NCI-H1417 treated with DMSO at 0.1 percent for 48 hours (cell line): ENCODE measurements at places on chromosomes 2 and 18.

DNA sequence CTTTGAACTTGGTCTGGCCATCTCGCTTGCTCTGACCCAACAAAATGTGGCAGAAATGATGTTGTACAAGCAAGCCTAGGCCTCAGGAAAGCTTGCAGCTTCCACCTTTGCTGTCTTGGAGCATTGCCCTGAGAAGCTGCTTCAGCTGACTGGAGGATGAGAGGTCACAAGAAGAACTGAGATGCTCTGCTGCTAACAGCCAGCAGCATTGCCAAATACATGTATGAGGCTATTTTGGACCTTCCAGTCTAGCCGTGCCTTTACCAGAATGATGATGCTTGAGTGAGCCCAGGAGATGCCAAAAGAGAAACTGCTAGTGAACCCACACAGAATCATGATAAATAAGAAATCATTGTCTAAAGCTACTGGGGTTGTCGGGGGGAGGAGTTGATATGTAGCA, 13.2 kb upstream of the ITGAV start:
- no peak for DNase-seq

- DNase-seq = no peak
Observed at GRCh38 chr2:108287169-108287568, 1.5 kb upstream of the SULT1C2 start.

DNA sequence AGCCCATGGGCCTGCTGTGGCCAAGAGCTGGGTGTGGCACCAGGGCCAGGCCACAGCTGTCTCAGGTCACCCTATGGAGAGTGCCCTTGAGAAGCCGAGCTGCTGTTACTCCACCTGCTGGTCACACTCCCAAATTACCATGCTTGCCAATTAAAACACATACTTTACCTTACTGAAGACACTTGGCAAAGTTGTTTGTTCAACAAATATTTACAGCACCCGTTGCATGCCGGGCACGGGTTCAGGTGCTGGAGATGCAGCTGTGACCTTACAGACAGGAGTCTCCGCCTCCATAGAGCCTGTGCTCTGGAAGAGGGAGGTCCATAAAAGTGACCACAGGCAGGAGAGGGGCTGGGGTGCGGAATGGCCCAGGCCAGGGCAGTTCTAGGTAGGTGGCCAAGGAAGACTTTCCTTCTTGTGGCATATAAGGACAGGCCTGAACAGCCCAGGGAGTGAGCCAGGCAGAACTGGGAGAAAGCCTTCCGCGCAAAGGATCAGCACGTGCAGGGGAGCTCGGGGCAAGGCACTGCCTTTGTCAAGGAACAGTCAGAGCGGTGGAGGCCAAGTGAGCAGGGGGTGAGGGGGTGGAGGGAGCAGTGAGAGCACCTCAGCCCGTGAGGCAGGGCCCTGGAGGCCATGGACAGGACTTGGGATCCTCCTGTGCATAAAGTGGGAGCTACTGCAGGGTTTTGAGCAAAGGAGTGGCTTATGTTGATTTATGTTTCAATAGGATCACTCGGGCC, 23.6 kb upstream of the RBM44 start:
- no peak for DNase-seq

DNA sequence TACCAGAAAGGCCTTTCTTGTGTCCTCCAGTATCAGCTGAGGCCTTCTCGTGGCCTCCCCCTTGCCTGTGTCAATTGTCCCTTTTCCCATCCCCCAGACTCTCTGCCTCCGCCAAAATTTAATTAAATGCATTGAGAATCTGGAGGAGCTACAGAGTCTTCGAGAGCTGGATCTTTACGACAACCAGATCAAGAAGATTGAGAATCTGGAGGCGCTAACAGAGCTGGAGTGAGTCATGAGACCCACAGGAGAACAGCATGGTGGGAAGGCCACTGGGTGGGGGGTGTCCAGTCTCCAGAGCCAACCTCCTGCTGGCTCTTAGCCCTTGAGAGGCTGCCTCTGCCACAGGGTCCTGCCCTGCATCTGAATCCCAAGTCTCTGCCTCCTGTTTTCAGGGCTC, 8.8 kb downstream of the PPP1R7 start:
- DNase-seq = no peak

DNA sequence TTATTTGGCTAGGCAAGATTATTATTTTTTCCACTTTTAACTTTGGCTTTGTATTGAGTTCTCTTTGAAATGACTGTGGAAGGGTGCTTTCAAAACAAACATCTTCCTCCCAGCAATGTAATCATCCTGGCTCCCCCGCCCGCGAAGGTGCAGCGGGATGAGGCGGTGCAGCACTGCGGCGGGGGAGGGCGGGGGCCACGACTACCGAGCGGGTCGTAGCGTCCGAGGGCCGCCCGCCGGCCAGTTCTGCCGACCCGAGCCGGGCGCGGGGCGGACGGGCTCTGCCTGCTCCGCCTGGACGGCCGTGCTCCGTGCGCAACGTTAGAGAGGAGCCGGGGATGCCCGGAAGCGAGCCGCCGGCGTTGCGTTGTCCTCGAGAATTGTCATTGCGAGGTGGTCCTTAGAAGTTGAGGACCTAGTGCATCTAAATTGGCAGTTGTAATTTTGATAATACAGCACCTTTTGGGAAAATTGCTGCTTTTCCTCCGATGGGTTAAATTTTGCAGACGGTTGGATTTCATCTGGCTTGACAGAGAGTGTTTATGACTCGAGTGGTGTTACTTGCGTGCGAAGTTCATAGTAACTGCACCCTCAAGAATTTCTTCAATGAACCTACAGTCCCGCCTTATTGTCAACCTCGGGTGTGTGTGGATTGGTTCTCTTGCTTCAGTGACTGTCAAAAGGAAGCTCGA, 1.1 kb downstream of the EPC2 start:
- peak; percentile 36 for DNase-seq

DNA sequence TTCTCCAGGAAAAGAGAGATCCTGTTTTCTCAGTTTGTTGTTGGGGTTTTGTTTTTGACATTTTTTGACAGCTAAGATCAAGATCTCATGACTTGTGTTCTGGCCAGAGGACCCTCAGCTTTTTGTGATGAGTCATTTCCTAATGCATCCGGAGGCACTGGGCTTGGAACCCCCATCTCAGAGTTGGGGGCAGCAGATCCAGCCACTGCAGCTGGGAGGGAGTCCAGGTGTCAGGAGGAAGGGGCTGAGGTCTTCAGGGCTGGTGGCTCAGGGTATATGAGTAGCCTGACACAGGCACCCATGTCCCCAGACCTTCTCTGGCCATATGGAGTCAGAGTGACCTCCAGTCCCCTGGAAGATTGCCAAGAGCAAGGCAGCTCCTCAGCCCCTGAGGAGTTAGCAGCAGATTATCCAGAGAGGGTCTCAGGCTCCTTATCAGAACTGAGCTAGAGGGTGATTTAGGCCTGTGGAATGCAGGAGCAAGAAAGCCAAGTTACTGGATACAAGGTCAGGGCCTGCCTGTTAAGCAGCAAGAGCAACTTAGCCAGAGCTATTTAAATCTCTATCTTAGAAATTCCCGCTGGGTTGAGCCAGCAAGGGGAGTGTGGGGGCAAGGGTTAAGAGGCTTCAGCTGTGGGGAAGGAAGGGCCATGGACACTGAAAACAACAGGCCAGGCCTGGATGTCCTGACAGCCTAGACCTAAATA, 62.4 kb downstream of the TANC1 start:
- no peak for DNase-seq

- DNase-seq = no peak
Observed at GRCh38 chr18:79400091-79400590, 4.4 kb downstream of the NFATC1 start.

DNA sequence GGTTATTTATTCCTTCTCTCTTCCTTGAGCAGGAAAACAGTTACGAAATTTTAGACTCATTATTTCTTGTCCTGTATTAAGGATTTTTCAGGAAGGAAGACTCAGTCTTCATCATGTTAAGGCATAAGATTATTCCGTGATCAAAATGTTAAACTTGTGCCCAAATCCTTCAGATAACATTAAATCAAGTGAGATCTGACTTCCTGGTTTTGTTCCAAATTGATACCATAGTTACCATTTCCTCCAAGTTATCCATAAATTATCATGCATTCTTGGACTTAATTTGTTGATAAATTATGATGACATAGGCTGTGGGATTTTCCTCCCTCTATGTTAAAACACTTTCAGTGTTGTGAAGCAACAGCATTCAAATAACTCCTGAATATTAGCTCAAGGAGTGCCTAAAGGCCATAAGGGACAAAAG, 31.9 kb downstream of the EFEMP1 start:
- DNase-seq = no peak

- peak; percentile 2 for DNase-seq
Observed at GRCh38 chr2:62568983-62569837, 63.2 kb upstream of the TMEM17 start.

DNA sequence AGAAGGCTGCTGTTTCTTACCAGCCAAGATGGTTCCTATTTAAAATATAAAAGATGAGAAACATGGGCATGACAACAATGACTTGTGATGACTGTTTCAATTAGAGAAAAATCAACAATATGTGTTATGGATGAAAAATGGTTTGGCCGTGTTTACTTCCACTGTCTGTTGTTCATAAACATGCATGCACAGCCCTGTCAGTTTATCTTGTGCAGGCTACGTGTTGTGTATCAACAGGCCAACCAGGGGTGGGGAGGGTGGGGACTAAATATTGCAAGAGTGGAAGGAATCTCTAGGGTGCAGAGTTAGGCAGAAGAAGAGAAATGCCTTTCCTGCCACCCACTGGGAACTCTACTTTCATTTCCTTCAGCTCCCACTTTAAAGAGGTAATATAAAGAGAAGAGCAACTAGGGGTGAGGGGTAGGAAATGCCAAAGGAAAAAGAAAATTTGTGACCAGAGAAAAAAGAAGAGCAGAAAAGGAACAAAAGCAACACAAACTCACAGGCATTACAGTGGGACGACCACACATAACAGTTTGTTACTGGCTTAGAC, 116.8 kb upstream of the MEIS1 start:
- no peak for DNase-seq

GRCh38 chr18:37375181-37375580, 190.4 kb downstream of the CELF4 start:
- no peak for DNase-seq

- DNase-seq = no peak
Observed at GRCh38 chr2:25204190-25204838, 35.9 kb upstream of the POMC start.

- DNase-seq = no peak
Observed at GRCh38 chr2:105139556-105140239, 101.8 kb downstream of the MRPS9 start.
